ENCODE measurements at places on chromosomes 16 and 17.

- DNase-seq: no peak
Measured at GRCh38 chr17:42399121-42399520, 10.9 kb upstream of the STAT3 start.

DNA sequence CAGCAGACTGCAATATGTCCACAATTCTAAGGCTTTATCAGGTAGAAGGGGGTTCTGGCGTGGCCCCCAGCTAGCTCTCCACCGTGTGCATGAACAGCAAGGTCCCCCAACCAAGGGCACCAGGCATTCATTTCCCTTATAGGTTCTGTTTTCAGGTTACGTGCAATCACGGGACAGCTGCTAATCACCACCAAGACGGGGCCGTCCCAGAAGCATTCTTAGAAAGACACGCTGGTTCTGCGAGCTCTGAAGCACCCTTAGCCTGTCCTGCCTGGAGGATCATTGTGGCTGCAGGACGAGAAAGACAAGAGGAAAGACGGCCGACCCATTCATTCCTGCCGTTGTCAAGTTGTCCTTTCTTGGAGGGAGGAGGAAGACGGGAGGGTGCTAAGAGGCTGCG is 302.9 kb downstream of the SOX9 start:
- DNase-seq: no peak

- DNase-seq: no peak
Measured at GRCh38 chr17:73151916-73152632, 12.7 kb upstream of the SSTR2 start.

DNA sequence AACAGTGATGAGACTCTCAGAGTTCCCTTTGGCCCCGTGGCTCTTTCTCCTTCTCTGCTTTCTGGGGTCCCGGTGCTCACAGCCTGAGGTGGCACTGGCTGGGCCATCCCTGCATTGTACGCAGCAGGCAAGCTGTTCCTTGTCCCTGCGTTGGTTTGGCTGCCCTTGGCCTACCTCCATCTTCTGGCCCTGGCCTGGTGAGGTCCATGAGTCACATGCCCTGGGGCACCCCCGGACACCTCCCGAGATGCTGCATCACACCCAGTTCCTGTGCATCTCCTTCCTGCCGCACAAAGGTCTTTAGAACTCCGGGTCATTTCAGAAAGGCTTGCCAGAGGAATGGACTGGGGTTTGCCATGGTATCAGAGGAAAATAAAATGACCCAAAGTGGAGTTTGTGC is 9.5 kb downstream of the SULT1A2 start:
- DNase-seq: peak; percentile 75

GRCh38 chr16:66521252-66521713 is 28.6 kb downstream of the TK2 start:
- DNase-seq: no peak

GRCh38 chr17:81233316-81233715 is 5.5 kb downstream of the TEPSIN start:
- no peak for DNase-seq

All from COLO829 (cell line).